Stomach (tissue), 19 donors: ENCODE measurements at places on chromosomes 6 and 20. TPM values are rescaled to one million over a fixed set of nuclear protein-coding genes. Genes with fewer than 3 reads are reported as not detected.

CRISP3 gene
- polyA plus RNA-seq = not detected

FHL5 gene
- 3.3 TPM for polyA plus RNA-seq

FOXP4 gene
- 14.3 TPM for polyA plus RNA-seq

ELOVL2 gene
- not detected for polyA plus RNA-seq

KPNA5 gene
- polyA plus RNA-seq = 1.7 TPM

CRYBG1 gene
- 1.7 TPM for polyA plus RNA-seq

UBD gene
- polyA plus RNA-seq = 4.0 TPM

GMPR gene
- polyA plus RNA-seq = 30.1 TPM

RNF39 gene
- 2.4 TPM for polyA plus RNA-seq

LRRC73 gene
- 0.31 TPM for polyA plus RNA-seq
